ENCODE measurements at places on chromosomes 13 and 19.

GRCh38 chr19:10568826-10569651 lies at the start of gene CDKN2D:
Gene CDKN2D (minus strand): TSS chr19:10568979. CDS start chr19:10568653, 326 bp downstream.
- peak; percentile 99 for DNase-seq

GRCh38 chr13:39099231-39099630 lies 61.0 kb downstream of the NHLRC3 start:
- no peak for DNase-seq

GRCh38 chr19:13207846-13208671 lies 57.8 kb downstream of the IER2 start:
- DNase-seq = peak; percentile 92

GRCh38 chr13:65470781-65471180 lies 1759.4 kb downstream of the PCDH9 start:
- peak; percentile 47 for DNase-seq

DNA sequence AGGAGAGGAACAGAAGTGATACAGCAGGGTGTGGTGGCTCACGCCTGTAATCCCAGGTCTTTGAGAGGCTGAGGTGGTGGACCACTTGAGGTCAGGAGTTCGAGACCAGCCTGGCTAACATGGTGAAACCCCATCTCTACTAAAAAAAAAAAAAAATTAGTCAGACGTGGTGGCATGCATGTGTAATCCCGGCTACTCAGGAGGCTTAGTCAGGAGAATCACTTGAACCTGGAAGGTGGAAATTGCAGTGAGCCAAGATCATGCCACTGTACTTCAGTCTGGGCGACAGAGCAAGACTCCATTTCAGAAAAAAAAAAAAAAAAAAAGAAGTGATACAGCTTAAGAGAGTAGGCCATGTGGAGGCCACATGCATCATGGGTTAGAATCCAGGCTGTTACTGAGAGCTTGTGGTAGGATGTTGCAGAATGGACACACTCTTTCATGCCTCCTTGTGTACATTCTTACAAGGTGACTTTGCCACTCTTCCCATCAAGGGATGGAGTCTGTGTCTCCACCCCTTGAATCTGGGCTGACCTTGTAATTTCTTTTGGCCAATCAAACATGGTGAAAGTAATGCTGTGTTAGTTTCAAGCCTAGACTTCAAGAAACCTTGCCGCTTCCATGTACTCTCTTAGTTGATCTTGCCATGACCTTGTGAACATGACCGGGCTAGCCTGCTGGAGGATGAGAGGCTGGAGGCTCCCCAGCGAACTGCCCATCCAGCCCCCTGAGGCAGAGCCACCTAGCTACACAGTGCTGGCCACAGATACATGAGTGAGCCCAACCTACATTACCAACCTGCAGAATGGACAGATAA lies 12.3 kb downstream of the FAM187B start:
- DNase-seq = no peak

GRCh38 chr19:42601811-42602443 lies 7.2 kb upstream of the CEACAM8 start:
- peak; percentile 34 for DNase-seq

DNA sequence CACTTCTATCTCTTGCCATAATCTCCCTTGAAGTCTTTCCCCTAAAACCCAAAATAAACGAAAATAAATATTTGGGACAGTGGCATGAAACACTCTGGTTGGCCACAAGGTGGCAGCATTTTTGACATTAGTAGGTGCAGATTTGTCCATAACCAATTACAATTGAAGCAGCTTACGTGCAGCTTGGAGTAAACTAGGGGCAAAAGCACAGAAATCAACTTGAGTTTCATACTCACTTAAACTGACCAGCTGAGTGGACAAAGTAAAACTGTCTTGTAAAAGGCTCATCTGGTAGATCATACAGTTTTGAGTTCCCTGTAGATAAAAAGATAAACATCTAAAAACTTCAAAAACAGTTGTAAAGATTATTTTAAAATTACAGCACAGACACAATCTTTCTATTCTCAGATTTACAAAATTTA lies 18.8 kb downstream of the PDCD5 start:
- DNase-seq = peak; percentile 58

DNA sequence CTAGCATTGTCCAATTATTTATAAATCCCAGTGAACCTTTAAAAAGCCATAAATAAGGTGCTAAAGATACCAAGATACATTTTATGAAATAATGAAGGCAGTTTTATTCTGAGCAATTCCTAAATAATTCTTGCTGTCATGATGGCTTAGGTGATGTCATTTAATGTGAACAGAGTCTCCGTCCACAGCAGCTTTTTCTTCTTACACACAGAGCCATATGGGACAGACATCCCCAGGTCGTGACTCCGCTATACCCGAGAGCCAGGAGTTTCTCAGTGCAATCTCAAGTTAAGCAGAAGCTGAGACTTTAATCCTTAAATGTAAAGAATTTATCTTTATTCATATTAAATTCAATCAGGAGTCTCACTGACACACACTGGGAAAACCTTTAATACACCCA lies 29.7 kb downstream of the EFNB2 start:
- DNase-seq = no peak

- no peak for DNase-seq
Measured at GRCh38 chr19:54339646-54340358, 840 bp upstream of the LILRA4 start.
